ENCODE measurements at places on chromosomes 1 and 21.

- DNase-seq = no peak
Measured at GRCh38 chr1:35762141-35762540, 7.6 kb downstream of the CLSPN start.

DNA sequence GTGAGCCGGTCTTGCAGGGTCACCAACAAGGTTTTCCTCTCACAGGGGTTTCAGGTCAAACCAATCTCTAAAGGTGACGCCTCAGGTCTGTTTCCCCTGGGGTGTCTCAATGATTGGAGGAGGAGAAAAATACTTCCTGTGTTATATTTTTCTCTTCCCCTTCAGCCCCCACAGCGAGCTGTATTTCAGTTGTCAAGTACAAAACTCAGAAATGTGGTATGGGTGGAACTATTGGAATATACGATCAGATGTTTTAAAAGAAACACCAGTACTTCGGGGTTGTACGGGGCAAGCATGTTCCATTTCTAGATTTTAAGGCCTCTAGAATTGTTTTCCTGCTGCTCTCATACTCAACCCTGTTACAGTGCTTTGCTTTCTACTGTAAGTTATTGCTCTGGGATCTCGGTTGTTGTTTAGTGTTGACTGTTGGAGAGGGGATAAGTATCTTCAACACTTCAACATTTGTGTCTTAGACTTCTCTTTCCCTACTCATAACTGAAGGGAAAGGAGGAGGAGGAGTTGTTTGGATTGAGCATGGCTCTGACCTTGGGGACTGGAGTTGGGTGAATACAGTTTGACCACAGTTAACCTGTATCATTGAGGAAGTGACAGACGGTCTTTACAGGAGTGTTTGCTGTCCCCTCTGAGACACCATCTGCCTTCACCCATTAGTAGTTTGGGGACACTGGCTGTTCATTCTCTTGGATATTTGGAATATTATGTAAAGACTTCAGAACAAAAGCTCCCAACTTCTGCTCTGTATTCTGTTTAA, 2.0 kb downstream of the MAPKAPK2 start:
- DNase-seq = no peak

DNA sequence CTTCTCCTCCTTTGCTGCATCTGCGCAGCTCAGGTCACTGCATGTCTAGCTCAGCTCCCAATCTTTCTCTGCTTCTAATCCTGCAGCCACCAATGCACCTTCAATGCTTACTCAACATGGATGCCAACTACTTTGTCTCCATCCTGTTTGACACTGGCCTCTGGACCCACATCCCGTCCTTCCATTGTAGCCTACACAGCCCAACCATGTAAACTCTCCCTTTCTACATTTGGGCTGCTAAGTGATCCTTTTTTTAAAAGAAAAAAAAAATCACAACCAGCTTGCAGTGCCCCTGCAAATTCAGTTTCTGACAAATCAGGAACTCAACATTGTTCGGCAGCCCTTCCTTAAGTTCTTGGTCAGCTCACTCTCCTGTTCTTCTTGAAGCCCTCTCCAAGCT, 9.4 kb upstream of the CRABP2 start:
- DNase-seq = no peak

GRCh38 chr1:38555594-38555993, 304.0 kb downstream of the RRAGC start:
- DNase-seq = no peak

GRCh38 chr1:51877434-51878307, 856 bp downstream of the NRDC start:
- DNase-seq = no peak

GRCh38 chr1:28781305-28781704, 30.7 kb upstream of the OPRD1 start:
- no peak for DNase-seq

- DNase-seq = no peak
Measured at GRCh38 chr1:206557636-206558473, 50.5 kb downstream of the RASSF5 start.

DNA sequence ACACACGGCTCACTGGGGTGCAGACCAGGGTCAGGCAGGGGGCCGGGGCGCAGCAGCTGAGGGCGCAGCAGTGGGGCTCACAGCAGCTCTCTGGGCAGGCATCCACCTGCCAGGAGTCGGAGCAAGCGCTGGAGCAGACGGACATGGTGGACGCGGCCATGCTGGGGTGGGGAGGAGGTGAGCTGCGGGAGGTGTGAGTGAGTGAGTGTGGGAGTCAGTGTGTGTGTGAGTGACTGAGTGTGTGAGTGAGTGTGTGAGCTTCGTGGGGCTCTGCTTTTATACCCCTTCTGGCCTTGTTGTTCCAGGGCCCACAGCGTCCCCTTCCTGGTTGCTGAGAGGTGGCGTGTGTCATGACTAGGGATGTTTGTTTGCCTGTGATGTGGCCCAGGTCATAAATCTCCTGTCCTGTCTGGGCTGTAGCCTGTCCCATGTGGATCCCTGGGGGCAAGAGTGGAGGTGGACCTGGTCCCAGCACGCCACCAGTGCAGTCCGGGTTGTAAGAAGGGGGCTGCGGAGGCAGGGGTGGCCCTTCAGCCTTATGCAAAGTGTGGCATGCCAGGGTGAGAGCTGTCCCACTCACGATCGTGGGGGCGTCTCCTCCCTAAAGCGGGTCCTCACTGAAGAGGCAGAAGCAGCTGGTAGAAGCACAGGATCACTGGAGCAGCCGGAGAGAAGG, at the start of gene KRTAP10-1:
KRTAP10-1 (minus strand) TSS at position 205 of the 676 bp plus-strand sequence; CDS start at position 160, 45 bp downstream.
- no peak for DNase-seq

DNA sequence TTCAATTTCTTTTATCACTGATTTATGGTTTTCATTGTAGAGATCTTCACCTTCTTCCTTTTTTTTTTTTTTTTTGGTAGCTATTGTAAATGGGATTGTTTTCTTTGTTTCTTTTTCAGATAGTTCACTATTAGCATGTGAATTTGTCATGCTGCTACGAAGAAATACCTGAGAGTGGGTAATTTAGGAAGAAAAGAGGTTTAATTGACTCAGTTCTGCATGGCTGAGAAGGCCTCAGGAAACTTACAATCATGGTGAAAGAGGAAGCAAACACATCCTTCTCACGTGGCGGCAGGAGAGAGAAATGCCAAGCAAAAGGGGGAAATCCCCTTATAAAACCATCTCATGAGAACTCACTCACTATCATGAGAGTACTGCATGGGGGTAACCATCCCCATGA, 66.4 kb downstream of the DAB1 start:
- DNase-seq = no peak

DNA sequence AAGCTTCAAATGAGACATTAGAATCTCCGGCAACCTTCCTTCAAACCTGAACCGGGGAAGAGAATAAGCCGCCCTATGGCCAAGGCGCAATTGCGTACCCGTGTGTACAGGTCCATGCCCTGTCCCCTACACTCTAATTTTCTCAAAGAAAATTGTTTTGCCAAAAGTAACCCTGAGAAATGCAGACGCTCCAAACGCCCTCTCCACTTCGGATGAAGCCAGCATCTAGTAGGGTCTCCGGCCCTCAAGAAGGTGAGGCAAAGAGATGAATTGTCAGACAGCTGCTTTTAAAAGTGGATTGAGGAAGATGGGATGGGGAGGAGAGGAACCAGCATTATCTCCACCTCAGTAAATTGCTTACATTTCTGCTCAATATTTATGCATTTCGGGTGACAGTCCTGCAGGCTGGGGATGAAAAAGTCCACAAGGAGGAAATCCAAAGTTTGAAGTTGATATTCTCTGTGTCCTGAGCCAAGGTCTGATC, 630 bp upstream of the LHX9 start:
- no peak for DNase-seq

DNA sequence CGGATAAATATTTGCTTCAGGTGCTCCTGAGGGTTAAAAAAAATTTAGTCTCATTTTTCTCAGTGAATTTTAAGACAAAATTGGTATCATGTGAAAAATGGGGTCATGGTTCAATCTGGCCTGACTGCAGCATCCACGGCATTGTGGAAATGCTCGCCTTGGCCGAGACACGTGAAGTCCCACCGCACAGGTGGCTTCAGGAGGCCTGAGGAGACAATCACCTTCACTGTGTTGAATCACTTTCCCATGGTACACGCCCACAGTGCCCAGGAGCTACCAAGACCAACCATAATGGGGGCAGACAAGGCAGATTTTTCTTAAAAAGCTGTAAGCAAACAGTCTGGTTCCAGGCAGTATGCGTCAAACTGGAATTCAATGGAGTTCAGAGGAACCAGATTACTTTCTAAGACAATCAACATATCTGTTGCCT, 11.0 kb upstream of the CPLANE2 start:
- no peak for DNase-seq

DNA sequence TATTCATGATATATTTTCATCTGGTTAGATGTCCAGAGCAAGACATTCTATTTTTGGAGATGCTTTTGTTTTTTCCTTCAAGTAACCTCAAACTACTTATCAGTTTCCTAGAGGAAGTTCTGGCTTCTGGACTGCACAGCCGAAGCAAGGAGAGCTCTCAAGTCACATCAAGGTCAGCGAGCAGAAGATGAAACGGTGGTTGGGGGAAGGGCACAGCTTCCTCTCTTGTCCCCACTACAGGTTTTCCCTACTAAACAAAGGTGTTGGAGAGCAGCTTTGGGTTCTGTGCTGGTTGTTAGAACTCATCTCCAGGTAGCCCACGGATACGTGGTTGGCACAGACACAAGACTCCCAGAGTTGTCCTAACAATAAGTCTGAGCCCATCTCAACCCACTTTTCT, 5.1 kb upstream of the PLEKHO1 start:
- no peak for DNase-seq

DNA sequence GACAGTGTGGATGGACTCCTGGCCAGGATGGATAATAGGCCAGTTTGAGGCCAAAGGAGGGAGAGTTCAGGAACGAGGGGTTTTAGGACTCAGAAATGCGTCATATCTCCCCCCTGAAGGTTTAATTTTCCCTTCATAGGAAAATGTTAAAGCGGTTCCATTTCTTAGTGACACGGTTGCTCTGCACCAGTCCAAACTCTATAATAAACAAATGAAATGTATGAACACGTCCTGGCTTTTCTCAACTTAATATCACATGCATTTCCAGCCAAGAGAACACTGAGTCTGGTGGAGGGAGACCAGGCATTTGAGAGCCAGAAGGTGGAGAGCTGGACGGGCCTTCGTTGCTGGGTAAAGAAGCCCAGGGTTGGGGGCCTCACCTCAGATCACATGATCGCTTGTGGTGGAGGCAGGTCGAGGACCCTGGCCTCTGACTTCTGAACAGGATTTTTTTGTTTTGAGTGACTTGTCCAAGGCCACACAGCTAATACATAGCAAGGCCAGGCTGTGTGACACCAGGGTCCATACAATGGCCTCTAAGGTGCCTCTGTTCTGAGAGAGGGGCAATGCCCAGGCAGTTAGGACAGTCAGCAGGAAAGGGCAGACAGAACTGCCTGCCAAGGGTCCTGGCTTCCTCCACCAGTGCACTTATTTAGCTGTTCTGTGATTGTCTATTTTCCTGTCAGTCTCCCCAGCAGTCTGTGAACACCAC, 11.4 kb downstream of the SLC1A7 start:
- DNase-seq = no peak

- no peak for DNase-seq
Measured at GRCh38 chr1:168897249-168897648, 168.2 kb upstream of the DPT start.

DNA sequence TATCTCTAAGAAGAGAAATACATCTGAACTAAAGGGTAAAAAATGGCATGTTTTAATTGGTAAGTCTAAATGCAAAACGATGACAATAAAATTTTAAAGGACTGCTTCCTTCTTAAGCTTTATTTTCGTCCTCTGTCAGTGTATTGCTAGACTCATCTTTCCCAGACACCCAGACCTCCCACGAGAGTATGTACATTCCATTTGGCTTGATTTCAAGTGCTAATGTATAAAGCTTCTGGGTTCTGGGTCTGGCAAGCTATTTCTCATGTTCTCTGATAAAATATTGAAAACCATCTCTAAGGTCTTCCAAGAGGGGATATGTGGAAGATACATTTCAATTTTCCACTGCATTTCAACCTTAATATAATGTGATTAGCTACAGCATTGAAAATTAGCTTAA, 24.6 kb upstream of the SLC2A1 start:
- DNase-seq = no peak

- DNase-seq = no peak
Measured at GRCh38 chr1:173475564-173476196, 1.5 kb upstream of the PRDX6 start.

DNA sequence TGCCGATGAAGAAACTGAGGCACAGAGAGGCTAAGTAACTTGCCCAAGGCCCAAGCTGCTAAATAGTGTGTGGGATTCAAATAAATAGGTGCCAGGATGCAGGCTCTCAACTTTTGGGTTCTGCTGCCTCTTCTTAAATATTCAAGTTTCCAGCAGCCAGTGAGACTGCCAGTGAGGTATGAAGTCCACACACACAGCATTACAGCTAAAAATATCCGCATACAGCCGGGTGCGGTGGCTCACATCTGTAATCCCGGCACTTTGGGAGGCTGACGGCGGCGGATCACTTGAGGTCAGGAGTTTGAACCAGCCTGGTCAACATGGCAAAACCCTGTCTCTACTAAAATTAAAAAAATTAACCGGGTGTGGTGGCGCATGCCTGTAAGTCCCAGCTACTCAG, 78.4 kb upstream of the DIRAS3 start:
- no peak for DNase-seq

DNA sequence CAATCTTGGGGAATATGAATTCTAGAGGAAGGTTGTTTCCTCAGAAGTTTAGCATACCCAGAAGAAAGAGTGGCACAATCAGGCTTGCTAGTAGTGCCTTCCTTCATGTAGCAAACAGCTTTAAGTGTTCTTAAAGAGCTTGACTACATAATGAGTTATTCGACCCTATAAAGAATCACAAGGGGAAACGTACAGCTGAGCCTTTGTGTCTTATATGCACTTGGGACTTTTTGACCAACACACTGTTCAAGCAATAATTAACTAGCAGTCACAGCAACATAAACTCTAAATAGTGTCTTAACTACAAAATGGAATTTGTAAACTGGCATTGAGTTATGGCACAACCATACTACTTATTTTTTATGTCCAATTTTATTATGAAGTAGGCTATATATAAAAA, 86.1 kb downstream of the TTLL7 start:
- no peak for DNase-seq

DNA sequence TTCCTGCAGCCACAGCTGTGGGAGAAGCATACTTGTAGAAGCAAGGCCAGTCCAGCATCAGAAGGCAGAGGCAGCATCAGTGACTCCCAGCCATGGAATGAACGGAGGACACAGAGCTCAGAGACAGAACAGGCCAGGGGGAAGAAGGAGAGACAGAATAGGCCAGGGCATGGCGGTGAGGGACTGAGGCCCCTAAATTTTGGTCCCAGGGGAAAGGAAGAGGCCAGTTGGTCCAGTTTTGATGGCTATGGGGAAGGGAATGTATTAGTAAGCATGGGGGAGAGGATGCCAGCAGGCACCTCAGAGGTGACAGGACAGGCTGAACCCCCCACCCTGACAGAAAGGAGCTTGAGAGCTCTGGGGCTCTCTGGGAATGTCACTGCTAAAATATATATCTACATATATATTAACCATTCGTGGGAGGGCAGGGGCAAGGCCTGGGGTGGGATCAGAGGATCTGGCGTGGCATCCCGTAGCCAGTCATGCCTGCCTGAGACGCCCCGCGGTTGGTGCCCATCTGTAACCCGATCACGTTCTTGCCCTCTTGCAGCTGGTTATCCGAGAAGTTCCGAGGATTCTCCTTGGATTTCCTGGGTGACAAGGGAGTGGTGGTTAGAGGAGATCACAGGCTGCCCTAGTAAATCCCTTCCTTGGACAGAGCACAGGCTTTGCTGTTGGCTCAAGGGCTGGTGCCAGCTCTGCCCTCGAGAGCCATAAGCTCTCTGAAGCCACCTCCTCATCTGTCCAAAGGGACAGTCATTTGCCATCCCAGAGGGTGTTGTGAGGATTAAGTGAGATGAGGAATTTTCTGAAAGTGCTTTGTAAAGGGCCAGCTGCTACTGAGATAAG, 6.7 kb downstream of the TAGLN2 start:
- DNase-seq = no peak

All from iPS DF 19.7 (cell line).